ENCODE measurements at places on chromosomes 13 and 19. TPM values are rescaled to one million over a fixed set of nuclear protein-coding genes. Genes with fewer than 3 reads are reported as not detected.
A peak's percentile ranks its signal among the peaks of the same experiment; 100 is the strongest.

DNA sequence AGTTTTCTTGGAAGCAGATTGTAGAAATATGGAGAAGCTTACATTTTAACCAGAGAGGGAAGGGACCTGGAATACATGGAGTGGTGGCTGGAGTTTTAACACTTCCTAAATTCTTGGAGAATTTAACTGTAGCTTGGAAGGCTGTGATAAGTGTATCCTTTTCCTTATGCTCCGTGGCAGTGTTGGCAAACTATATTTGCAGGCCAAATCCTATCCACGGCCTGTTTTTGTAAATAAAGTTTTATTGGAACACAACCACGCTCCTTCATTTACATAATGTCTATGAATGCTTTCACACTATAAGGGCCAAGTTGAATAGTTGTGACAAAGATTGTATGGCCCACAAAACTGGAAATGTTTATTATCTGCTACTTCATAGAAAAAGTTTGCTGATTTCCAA is 110.6 kb upstream of the MIR17HG start:
- no peak for DNase-seq

GRCh38 chr19:35973487-35973886 is 21.5 kb upstream of the SDHAF1 start:
- DNase-seq = no peak

DNA sequence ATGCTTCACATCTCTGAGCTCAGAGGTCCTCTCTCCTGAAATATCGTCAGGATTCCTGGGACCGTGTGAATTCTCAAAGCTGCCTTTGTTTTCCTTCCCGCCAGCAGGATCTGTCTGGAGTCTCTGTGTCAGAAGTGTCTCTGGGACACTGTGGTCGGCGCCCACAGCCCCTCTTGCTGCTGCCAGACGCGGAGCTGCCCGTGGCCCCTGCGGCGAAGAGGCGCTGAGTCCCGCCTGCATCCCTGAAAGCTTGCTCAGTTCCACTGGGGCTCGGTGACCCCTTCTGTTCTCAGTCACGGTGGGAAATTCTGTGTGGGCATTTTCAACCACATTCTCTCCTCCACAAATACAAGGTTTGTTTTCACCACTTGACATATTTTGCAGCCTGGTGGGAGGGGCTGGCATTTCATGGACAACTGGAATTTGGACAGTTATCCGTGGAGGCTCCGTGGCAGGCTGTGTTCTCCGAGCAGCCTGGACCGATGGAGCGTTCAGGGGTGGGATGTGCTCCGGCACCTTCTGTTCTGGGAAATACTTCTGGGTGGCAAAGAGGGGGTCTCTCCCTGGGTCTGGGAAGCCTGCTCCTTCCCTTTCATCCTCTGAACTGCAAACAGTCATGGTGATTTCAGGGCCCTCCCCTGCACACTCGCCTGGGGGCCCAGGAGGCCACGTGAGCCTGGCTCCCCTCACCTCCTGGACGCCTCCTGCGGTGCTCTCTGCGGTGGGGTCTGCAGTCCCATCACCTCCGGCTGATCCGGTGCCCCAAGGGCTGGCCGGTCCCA is 42.6 kb upstream of the GRTP1 start:
- DNase-seq = peak; percentile 35

DNA sequence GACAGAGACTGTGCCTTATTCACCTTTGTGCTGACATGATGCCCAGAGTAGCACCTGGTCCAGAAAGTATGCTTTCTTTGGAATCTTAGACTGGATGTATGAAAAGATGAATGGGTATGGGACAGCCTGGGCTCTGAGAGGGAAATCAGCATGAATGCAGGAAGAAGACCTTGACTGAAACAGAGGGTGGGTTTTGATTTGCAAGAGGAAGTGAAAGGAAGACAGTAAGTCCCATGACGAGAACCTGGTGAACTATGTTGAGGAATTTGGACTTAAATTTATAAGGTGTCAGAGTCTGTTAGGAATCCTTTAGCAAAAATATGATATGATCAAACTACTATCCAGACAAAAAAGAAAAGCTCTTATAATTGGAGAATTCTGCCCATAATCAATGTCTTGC is 301.9 kb downstream of the SPRY2 start:
- no peak for DNase-seq

DNA sequence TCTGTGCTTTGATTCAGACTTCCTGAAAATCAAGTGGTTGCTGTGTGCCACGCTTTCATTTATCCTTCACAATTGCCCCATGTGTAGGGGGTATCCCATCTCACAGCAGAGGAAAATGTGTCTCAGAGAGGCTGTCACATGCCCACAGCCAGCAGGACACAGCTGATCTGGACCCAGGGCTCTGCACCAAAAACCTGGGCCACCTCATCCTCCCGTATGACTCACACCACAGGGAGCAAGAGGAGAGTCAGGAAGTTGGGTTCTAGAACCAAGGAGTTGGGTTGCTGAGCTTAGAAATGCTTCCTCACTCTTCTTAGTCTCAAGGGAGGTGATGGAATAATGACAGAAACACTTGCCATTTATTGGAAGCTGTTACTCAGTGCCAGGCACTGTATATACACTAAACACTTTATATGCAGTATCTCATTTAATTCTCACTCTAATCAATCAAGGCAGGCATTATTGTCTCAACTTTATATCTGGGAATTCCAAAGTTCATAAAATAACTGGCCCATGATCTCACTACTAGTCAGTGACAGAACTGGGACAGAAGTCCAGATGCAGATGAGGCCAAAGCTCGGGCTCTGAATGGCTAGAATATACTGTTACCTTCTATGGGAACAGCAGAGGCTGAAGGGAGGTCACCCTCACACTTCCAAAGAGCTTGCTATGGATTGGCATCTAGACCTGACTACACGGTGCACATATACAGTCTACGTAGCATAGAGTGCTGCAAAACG is 47.7 kb upstream of the ATP12A start:
- DNase-seq = no peak

DCT gene
- 0.30 TPM for total RNA-seq

FXYD7 gene
- 0.60 TPM for total RNA-seq

DNA sequence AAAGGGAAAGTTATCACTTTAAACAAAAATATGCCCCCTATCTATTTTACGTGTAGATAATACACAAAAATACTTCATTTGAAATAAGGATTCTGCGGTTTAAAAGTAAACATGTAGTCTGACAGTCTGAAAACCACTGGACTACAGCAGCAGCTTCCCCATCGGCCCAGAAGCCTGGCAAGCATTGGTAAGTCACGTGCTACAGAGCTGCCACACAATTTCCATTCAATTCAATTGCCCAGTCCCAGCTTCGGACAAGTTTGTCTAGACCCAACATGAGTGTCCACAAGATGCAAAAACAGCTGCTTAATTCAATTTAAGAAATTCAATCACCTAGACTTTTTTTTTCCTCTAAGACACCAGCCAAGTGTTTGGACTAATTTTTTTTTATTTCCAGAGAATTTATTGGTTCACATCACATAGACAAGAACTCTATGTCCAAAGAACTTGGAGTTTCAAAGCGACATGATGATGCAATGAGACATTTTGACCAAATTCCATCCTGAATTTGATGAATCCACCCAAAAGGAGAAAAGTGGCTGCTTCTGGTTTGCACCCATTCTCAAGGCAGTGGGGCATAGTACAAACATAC is 458.9 kb downstream of the COG6 start:
- no peak for DNase-seq

- DNase-seq = no peak
Measured at GRCh38 chr13:102300379-102300778, 101.5 kb downstream of the FGF14 start.

- no peak for DNase-seq
Measured at GRCh38 chr19:17873786-17874757, 2.3 kb downstream of the SLC5A5 start.

DNA sequence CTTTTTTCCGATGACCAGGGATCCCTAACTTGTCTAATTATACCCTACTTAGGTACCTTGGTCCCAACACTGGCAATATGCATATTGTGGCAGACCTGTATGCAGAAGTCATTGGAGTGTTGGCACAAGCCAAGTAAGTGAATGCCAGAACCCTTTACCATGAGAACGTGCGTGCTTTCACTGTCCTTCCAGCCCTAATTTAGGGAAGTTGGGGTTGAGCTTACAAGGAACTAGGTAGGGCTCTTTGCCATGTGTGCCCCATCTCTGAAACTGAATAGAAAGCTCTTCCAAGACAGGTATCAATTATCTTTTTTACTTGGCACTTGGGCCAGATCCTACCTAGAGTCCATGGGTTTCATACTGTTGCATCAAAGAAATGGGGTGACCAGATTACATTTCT is 93.2 kb downstream of the FRY start:
- DNase-seq = no peak

ZNF30 gene
- 2.5 TPM for total RNA-seq

- no peak for DNase-seq
Measured at GRCh38 chr13:74136084-74136658, 2.0 kb upstream of the KLF12 start.

IGSF23 gene
- total RNA-seq = 7.0 TPM

DNA sequence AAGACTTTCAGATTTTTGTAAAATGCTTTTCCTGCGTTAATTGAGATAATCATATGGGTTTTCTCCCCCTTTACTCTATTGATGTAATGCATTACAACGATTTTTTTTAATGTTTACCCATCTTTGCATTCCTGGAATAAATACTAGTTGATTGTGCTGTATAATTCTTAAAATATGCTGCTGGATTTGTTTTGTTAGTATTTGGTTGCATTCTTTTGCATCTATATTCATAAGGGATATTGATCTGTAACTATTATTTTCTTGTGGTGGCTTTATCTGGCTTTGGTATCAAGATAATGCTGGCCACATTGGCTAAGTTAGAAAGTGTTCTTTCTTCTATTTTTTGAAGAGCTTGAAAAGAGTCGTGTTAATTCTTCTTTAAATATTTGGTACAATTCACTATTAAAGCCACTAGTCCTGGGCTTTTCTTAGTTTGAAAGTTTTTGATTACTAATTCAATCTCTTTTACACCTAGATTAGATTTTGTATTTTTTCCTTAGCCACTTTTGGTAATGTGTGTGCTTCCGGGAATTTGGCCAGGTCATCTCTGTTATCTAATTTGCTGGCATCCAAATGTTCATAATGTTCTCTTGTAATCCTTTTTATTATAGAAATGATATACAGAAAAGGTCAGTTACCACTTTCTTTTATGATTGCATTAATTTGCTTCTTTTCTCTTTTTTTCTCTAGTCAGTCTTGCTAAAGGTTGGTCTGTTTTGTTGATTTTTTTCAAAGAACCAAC is 29.8 kb downstream of the KL start:
- DNase-seq = no peak

CGB8 gene
- not detected for total RNA-seq

CD177 gene
- 0.38 TPM for total RNA-seq

GRCh38 chr13:24995225-24995804 is 100.6 kb upstream of the PABPC3 start:
- DNase-seq = no peak

DNA sequence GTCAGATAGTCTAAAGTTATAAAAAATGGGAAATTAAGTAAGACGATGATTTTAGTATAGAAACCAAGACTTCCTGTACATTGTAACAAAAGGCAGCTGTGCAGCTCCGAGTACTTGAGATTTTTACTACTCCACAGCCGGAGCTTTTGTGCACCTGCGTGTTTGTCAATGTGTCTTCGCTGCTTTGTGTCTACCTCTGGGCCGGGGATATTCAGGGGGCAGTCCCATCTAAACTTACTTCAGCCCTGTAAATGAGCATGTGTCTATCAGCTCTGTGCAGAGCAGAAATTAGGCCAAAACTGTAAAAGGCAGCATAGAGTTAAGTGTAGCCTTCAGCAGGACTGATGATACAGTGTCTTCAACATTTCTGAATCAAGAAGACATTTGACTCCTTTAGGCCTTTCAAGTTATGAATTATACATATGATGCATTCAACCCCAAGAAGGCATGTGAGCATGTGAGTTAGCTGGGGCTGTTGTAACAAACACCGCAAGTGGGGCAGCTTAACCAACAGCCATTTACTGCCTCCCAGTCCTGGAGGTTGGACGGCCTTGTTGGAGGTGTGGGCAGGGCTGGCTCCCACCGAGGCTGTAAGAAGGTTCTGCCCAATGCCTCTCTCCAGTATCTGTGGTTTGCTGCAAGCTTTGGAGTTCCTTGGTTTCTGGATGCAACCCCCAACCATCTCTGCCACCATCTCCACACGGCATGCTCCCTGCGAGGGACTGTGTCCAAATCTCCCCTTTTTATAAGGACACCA is 191.0 kb upstream of the IRS2 start:
- DNase-seq = no peak

DNA sequence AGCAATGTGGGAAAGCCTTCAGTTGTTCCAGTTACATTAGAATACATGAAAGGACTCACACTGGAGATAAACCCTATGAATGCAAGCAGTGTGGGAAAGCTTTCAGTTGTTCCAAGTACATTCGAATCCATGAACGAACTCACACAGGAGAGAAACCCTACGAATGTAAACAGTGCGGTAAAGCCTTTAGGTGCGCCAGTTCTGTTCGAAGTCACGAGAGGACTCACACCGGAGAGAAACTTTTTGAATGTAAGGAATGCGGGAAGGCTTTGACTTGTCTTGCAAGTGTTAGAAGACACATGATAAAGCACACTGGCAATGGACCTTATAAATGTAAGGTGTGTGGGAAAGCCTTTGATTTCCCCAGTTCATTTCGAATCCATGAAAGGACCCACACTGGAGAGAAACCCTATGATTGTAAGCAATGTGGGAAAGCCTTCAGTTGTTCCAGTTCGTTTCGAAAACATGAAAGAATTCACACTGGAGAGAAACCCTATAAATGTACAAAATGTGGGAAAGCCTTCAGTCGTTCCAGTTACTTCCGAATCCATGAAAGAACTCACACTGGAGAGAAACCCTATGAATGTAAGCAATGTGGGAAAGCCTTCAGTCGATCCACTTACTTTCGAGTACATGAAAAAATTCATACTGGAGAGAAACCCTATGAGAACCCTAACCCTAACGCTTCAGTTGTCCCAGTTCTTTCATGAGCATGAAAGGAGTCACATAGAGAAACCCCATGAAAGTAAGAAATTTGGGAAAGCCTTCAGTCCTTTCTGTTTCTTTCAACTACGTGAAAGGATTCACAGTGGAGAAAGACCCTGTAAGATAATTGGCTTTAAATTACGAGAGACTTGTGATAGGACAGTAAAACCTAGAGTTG is 20.1 kb downstream of the ZNF627 start:
- no peak for DNase-seq

GRCh38 chr13:75178436-75178835 is 303.5 kb downstream of the TBC1D4 start:
- no peak for DNase-seq

Measured in left lobe of liver (tissue), 2 donors.